Activated CD8-positive, alpha-beta memory T cell treated with anti-CD3 and anti-CD28 coated beads for 36 hours (primary cell): ENCODE measurements at places on chromosomes 4 and X. TPM values are rescaled to one million over a fixed set of nuclear protein-coding genes. Genes with fewer than 3 reads are reported as not detected.

Gene LPAR4
- total RNA-seq: 0.06 TPM

Gene WDR13
- 38.2 TPM for total RNA-seq

Gene DMRTC1
- total RNA-seq: not detected

Gene BEX1
- 0.44 TPM for total RNA-seq

Gene IBSP
- total RNA-seq: not detected

Gene SORBS2
- total RNA-seq: not detected
